ENCODE measurements at places on chromosomes 1 and 21. TPM values are rescaled to one million over a fixed set of nuclear protein-coding genes. Genes with fewer than 3 reads are reported as not detected.
A peak's percentile ranks its signal among the peaks of the same experiment; 100 is the strongest.

GRCh38 chr1:10387677-10388386 lies 11.0 kb upstream of the PGD start:
- no peaks in the 10 kb centered on the region for H3K36me3 ChIP-seq
- peaks cover 13% of the 10 kb centered on the region for H3K4me1 ChIP-seq
- no peaks in the 10 kb centered on the region for H3K27me3 ChIP-seq
- peak; percentile 82 for DNase-seq

DNA sequence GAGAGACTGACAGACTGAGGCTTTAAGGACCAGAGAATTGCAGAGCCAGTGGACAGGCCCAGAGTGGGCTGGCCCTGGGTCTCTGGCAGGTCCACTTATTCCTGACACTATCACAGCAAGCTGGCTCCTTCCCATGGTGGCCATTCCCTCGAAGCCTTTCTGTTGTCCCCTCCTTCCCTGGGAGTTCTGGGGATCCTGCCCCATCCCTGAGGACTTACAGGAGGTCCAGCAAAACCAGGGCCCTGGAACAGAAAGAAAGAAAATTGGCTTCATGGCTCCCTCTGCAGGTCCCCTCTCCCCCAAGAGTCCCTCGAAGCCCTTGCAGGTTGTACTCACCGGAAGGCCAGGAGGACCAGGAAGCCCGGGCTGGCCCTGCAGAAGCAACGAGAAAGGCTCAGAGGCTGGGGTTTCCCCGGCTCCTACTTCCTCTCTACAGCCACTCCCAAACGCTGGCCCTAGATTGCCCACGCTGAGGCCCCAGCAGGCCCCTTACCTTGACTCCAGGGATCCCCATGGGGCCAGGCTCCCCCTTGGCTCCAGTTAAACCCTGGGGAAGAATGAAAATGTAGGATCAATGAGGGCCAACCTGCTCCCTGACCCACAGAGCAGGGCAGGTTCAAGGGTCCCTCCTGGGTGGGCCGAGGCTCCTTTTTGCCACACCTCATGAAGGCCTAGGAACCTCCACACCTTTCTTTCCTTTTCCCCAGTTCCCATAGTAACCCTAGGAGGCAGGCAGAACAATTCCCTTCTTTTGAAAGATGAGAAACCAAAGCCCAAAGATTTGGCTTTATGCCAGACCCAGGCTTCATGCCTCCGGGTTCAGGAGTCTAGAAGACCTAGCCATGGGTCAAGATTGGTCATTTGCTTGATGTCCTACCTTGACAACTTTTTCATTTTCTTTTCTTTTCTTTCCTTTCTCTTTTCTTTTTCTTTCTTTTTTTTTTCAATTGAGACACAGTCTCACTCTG lies 4.6 kb downstream of the COL9A2 start:
- DNase-seq = no peak
- H3K27ac ChIP-seq = no peak overlapping the region
- no peak overlapping the region for H3K4me3 ChIP-seq
- H3K27me3 ChIP-seq = peaks cover 19% of the 10 kb centered on the region

DNA sequence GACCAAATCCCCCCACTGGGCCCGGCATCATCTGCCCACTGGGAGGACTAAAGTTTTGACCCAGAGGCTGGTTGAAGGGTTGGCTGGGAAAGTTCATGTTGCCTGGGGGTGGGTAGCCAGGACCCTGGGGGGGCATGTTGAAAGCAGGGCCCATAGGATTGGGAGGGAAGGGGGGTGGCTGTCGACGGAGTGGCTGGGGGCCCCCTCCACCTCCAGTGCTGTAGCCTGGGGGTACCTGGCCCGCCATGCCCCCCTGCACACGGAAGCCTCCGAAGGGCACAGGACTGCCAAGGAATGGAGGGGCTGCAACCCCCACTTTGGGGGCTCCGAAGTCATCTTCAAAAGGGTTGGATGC lies 2.2 kb downstream of the PYGO2 start:
- H3K27me3 ChIP-seq = no peaks in the 10 kb centered on the region
- peaks cover 31% of the 10 kb centered on the region for H3K36me3 ChIP-seq
- H3K4me1 ChIP-seq = peaks cover 18% of the 10 kb centered on the region
- H3K27ac ChIP-seq = no peak overlapping the region
- H3K4me3 ChIP-seq = no peak overlapping the region

DNA sequence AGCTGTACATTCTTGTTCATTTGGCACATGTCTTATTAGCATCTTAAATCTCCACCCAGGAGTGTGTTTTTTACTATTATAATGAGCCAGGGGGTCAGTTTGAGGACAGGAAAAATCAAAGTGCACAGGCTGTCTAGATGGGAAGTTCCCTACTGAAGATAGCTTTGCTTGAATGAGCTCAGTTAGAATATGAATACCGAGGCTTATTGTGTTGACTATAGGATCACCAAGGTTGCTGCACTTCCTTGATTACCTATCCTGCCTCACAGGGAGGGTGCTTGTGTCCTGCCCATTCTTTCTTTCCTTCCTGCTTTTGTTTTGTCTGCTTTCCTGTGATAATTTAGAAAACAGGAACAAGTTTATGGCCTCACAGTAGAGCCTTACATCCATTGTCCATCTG lies 16.3 kb downstream of the PHGDH start:
- no peak for DNase-seq
- no peaks in the 10 kb centered on the region for H3K4me1 ChIP-seq
- H3K27me3 ChIP-seq = no peaks in the 10 kb centered on the region
- no peak overlapping the region for H3K4me3 ChIP-seq
- peaks cover 74% of the 10 kb centered on the region for H3K36me3 ChIP-seq
- H3K27ac ChIP-seq = no peak overlapping the region

S100B gene
- polyA plus RNA-seq = 0.26 TPM

- DNase-seq = peak; percentile 69
- H3K4me3 ChIP-seq = peak overlapping the region; percentile 98
- H3K36me3 ChIP-seq = peaks cover 17% of the 10 kb centered on the region
- H3K4me1 ChIP-seq = peaks cover 8% of the 10 kb centered on the region
- no peaks in the 10 kb centered on the region for H3K27me3 ChIP-seq
Measured at GRCh38 chr1:58781541-58782177, 2.2 kb downstream of the JUN start.

DHX9 gene
- 119 TPM for polyA plus RNA-seq

PTBP2 gene
- 6.2 TPM for polyA plus RNA-seq

GRCh38 chr1:151729966-151730291 lies 8.6 kb downstream of the RIIAD1 start:
- no peak for DNase-seq
- H3K27me3 ChIP-seq = peaks cover 53% of the 10 kb centered on the region
- no peaks in the 10 kb centered on the region for H3K36me3 ChIP-seq
- peaks cover 2% of the 10 kb centered on the region for H3K4me1 ChIP-seq

FCAMR gene
- polyA plus RNA-seq = not detected

FCRL5 gene
- polyA plus RNA-seq = not detected

NECTIN4 gene
- 0.13 TPM for polyA plus RNA-seq

PPCS gene
- polyA plus RNA-seq = 18.9 TPM

DNA sequence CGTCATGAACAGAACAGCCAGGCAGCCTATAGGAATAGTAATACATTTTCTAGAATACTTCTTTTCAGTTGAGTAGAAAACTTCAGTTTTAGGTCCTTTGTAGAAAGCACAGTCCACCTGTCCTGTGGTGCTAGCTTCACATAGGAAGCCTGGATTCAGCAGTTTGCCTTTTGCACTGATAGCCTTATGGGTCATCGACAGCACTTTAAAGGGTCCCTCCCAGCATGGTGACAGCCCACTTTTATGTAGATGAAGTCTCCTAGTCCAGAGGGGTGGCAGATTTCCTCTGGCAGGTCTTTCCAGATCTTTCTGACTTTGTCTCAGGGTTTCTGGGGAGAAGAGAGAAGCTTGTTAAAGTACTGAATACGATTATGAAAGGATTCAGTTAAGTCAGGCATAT lies 161.4 kb upstream of the TNR start:
- DNase-seq = no peak
- H3K4me3 ChIP-seq = no peak overlapping the region
- H3K27ac ChIP-seq = no peak overlapping the region
- peaks cover 2% of the 10 kb centered on the region for H3K36me3 ChIP-seq
- H3K27me3 ChIP-seq = no peaks in the 10 kb centered on the region
- H3K4me1 ChIP-seq = peaks cover 2% of the 10 kb centered on the region

SHISA4 gene
- 47.8 TPM for polyA plus RNA-seq

GRCh38 chr1:235074523-235075047 lies 54.1 kb downstream of the TOMM20 start:
- H3K27me3 ChIP-seq = no peaks in the 10 kb centered on the region
- peak overlapping the region; percentile 95 for H3K27ac ChIP-seq
- DNase-seq = peak; percentile 92
